ENCODE measurements at places on chromosomes 3 and 15.

- DNase-seq, result no peak
Measured at GRCh38 chr3:10992943-10993728, 588 bp downstream of the SLC6A1 start.

- DNase-seq, result no peak
Measured at GRCh38 chr15:34282384-34282783, 55.2 kb downstream of the SLC12A6 start.

- peak; percentile 68 for DNase-seq
Measured at GRCh38 chr3:72891053-72891855, 3.4 kb downstream of the GXYLT2 start.

DNA sequence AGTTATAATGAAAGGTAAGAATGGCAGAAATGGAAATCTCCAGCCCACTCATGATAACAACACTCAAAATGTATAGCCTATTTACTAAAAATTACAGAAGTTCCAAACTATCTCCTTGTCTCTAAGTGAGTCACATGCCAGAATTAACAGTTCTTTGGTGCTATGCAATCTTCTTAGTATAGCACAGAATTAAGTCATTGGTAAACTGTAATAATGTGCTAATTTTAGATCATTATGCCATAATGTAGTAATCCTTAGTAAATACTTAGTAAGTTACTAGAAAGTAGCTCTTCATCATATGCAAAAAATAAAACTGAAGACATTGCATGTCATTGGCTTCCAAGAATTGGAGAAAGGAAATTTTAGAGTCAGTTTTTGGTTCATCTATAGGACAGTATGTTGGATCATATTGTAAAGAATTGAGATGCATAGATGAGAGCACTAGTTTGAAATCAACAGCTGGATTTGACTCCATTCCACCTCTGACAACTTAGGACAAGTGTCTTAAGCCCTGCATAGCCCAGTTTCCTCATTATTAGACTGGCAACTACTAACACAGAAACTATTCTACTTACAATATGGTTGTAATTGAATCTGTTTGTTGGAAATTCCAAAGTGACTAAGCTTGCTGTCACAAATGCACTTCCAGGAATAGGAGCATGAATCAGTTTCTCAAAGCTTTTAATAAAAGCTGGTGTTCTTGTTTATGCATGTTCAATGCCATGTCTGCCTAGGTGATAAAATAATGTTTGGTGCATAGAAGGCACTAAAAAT is 40.1 kb upstream of the CD47 start:
- DNase-seq, result no peak

DNA sequence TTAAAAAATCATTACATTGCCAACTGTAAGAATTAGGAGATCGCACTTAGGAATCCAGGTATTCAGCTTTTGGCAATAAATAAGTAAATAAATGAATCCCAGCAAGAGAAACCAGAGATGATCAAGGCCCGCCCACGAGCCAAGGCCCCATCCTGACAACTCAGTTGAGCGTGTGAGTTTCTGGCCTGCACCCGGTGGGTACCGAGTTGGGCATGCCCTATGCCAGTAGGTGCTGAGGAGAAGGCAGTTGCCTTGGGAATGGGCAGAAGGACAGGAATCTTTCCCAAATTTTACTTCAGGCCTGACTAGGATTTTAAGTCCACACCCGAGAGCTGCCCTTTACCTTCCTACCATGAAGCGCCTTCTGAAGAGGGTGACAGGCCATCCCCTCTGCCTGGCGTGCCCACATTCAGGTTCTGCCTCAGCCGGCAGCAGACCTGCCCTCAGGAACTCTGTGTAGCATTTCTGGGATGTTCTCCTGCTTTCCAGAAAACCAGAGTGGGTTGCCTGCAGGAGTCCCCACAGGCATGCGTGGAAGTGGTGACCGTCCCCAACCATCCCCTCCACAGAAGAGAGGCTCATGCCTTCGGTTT is 99.3 kb upstream of the ALDH1A3 start:
- DNase-seq, result no peak

DNA sequence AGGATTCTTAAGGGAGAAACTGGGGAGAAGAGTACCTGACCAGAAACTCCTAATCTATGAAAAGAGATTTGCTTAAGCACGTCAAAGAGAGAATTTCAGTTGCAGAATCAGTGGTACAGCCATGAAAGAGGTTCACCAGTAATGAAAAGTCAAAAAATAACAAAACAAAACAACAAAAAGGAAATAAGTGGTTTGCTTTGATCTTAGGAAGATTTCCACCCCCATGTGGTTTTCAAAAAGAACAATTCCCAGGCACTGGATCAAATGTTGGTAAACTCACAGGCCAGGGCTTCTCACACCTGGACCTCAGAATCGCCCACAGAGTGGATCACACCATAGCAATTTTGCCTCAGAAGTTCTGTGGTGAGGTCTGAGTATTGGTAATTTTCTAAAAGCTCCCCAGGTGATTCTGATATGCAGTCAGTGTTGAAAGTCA is 67.5 kb downstream of the TMEM39A start:
- DNase-seq, result peak; percentile 9

DNA sequence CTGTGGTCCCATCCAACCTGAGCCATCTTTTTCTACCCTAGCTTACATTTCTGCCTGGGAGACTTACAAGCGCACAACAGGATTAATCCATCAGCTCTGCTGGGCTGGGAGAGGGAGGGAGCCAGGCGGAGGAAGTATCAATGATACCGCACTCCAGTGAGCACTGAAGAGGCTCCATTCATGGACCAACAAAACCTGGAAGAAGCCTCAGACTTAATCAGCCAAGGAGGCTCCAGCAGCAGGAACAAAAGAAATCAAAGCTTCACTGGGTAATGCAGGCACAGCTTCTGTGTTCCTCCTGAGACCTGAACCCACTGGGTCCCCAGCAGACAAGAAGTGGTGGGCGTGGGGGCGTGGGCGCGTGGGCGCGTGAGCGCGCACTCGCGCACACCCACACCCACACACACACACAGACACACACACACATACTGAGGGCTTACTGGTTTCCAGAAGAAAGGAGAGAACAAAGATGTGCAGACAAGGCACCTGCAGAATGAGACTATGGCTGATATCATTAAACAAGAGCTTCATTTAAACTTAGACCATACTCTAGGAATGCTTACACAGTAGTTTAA is 87.0 kb upstream of the BOC start:
- no peak for DNase-seq

DNA sequence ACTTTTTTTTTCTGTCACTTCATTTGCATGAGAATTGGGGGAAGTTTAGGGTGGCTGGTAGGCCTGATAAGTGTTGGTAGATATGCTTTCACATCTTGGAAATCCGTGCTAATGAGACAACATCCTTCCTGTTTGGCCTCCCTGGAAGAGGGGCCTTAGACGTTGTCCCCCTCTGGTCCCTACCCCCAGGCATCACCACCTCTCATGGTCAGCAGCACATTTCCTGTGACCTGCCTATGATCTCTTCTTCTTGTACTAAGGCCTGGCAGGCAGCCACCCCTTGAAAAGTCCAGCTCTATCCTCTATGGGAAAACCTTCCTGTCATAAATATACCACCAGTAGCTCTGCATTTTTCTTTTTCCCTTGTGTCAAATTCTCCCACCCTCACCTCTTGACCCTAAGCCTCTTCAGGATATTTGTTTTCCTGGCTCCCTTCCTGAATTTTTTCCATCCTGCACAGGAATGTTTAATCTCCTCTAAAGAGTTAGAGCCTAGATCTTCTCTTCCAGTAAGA is 107.8 kb downstream of the SNRK start:
- no peak for DNase-seq

DNA sequence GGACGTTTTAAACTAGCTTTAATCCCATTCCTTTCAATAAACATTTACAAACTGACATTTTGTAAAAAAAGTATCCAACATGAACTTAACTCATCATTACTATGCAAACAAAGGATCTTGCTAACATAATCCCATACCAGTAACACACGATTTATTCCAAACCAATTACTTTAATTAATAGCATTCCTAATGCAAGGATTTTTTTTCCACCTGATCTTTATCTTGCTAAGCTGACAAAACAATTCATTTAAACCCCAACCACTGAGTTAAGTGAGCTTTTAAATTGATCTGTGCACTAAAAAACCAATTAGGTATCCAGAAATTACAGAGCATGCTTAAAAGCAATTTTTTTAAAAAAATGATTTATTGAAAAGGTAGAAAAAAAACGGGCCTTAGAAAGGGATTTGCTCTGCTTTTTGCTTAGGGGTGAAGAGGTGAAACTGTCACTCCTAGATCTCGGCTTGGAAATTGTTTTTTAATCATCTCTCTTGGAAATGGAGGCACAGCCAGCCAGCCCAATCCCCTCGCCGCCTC is 1.2 kb downstream of the SH3BP5 start:
- DNase-seq, result no peak

DNA sequence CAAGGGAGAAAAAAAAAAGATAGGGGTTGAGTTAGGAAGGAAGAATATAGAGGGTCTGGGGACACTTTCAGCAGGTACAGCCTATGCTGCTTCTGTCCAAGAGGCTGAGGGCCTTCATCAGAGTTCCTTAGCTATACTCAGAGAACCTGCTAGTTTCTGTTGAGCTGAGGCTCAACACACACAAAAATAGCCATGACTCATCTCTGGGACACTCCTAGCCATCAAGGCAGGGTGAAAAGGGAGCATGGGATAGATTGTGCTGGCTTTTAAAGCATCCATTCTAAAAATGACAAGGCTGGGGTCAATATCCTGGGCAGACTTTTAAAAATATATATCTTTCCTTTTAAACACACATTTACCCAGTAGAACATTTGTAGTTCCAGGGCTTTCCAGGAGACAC is 2.8 kb upstream of the RTP2 start:
- no peak for DNase-seq

GRCh38 chr15:99265541-99266070 is 14.3 kb downstream of the LRRC28 start:
- DNase-seq, result no peak

- DNase-seq, result no peak
Measured at GRCh38 chr3:124594581-124594980, 135.7 kb upstream of the UMPS start.

DNA sequence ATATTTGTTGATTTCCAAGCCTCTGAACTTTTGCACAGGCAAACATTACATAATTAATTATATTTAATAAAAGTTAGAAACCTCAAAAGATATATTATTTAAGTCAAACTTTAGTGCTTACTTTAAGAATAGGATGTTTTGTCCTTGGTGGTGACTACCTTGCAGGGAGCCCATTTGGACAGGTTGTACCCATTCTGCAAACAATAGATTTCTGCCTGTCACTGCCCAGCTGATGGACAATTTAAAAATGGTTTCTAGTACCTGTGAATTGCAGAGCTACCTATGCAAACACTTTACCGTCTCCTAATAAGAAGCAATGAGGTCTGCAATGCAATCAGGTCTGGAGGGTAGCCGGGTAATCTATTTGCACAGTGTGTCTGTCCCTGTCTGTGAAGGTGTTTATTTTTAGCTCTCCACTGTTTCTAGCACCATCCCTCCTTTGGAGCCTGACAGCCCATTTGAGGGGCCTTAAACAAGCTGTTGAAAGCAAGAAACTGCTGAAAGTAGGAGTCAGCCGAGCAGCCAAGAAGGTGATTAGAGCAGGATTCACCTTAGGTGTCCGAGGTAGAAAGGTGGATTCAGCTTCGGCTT is 556.2 kb upstream of the CFAP20DC start:
- DNase-seq, result no peak

DNA sequence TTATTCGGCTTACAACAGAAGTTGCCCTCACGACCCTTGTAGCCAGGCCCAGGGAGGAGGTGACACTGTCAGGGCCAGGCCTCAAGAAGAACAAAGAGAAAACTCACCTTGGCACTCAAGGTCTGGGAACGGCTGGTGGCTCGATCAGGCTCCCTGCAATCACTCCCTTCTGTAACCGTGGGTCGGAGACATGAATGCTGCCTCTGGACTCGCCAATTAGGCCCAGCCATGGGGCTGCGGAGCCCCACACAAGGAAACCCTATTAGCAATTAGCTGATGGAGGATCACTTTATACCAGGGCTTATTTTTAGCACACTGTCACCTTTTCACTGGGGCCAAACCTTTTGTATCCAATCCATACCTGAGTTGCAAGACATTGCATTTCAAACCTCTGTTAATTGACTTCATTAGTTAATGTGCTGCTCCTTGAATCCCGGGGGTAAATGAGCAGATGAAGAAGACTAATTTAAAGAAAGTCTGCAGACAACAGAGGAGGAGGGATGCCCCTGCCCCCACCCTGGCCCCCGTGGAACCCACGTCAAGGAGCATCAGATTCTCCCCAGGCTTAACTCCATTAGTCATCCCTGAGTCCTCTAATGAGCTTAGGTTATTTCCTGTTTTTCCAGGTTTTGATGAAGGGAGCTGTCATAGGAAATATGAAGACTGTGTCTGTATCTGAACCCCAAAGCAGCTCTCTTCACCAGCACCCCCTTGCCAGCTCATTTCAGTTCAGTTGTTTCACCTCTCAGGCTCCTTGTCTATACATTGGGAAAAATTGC is 255.3 kb downstream of the RORA start:
- DNase-seq, result no peak

GRCh38 chr3:44365952-44366351 is 27.4 kb downstream of the TCAIM start:
- no peak for DNase-seq

GRCh38 chr3:169356284-169356955 is 307.1 kb downstream of the MECOM start:
- DNase-seq, result no peak

GRCh38 chr3:144252896-144253295 is 281.3 kb downstream of the DIPK2A start:
- no peak for DNase-seq

DNA sequence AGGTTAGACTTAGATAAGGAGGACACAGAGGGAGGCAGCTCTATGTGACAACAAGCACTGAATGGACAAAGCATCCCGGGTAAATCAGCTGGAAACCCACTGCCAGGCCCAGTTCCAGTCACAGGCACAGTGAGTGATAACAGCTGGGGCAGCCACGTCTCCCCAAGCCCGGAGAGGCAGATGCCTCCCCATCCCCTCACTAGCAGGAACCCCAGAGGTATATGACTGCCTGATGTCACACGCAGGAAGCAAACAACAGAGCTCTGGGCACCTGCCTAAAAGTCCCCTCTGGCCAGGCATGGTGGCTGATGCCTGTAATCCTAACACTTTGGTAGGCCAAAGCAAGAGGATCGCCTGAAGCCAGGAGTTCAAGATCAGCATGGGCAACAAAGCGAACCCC is 18.2 kb downstream of the C15orf62 start:
- no peak for DNase-seq

DNA sequence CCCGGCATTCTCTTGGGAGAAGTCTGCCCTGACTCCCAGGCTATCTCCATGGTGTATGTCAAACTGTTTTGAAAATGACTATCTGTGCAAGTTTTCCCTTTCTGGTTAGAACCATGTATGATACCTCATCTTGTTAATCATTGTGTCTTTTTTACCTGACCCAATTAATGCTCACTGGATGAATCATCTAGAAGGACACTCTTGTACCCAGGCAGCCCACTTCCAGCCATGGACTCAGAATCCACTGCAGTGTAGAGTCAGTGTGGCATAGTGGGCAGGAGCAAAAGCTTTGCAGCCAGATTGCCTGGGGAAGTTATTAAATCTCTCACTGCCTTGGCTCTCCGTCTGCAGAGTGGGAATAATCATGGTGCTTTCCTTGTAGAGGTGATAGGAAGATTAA is 1.2 kb downstream of the FAM3D start:
- no peak for DNase-seq

DNA sequence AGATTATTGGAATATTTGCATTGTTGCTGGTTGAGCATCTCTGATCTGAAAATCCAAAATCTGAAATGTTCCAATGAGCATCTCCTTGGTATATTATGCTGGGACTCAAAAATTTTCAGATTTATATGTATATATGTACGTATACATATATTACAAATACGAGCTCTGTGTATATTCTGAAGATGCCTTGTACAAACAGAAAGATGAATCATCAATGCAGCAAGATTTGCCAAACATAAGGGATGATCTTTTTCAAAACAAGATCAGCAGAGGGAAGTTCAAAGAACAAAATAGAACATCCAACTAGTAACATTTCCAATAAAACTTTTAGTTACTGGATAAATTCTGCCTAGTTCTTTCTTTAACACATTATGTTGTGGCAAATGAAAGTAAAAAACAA is 42.5 kb downstream of the HERC1 start:
- no peak for DNase-seq
